ENCODE measurements at places on chromosomes 3 and 15. TPM values are rescaled to one million over a fixed set of nuclear protein-coding genes. Genes with fewer than 3 reads are reported as not detected.

CTDSPL gene
- total RNA-seq: 2.1 TPM

DLL4 gene
- total RNA-seq: not detected

POPDC2 gene
- total RNA-seq: 4.5 TPM

UROC1 gene
- not detected for total RNA-seq

SPTBN5 gene
- 1.6 TPM for total RNA-seq

MME gene
- 0.17 TPM for total RNA-seq

IMPG2 gene
- total RNA-seq: 0.62 TPM

ARHGEF26 gene
- total RNA-seq: not detected

MEIS2 gene
- total RNA-seq: not detected

PML gene
- total RNA-seq: 120 TPM

LRRN1 gene
- total RNA-seq: 1.2 TPM

SI gene
- not detected for total RNA-seq

GOLGA8M gene
- 7.7 TPM for total RNA-seq

ITIH4 gene
- 29.2 TPM for total RNA-seq

IL12A gene
- 0.19 TPM for total RNA-seq

OCA2 gene
- not detected for total RNA-seq

GOLGA8R gene
- total RNA-seq: 28.2 TPM

NISCH gene
- total RNA-seq: 125 TPM

ARL14 gene
- total RNA-seq: not detected

Data from activated naive CD8-positive, alpha-beta T cell treated with anti-CD3 and anti-CD28 coated beads, Interleukin-2, amount 10 ng/mL, durations not matched to agents 7 days and 5 days (primary cell).